ENCODE measurements at places on chromosomes 6 and 20.

GRCh38 chr6:163014736-163015135 lies 287.0 kb downstream of the PACRG start:
- DNase-seq, result no peak

DNA sequence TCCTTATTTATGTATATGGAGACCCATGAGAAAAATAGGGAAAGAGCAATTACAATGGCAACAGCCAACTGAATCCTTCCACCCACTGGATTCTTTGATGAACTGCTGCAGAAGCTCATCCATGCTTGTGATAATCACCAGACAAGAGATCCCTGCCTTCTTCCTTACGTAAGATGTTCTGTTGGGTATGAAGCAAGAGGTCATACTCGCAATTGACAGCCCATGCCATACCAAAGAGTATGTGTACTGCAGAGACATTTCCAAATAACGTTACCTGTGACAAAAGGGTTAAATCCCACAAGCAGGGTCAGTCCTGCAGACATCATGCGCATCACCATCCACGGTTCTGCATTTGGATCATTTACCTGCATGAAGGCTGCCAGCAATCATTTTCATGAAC lies 27.8 kb downstream of the ELOVL5 start:
- no peak for DNase-seq

DNA sequence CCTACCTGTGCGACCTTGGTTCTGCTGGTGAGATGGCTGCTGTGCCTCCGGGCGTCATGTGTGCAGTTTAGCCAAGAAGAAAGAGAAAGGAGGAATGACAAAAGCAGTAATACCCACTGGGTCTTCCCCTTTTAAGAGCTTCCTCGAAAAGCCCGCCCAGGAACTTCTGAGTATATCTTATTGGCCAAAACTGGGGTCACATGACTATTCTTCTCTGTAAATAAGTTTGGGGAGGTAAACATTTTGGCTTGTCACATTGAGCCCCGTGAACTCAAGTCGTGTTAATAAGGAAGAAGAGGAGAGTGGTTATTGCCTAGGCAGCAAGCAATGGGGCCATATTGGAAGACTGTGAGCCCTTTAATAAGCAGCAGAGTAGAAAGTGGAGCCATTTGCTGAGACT lies 130.4 kb upstream of the ECI2 start:
- no peak for DNase-seq

DNA sequence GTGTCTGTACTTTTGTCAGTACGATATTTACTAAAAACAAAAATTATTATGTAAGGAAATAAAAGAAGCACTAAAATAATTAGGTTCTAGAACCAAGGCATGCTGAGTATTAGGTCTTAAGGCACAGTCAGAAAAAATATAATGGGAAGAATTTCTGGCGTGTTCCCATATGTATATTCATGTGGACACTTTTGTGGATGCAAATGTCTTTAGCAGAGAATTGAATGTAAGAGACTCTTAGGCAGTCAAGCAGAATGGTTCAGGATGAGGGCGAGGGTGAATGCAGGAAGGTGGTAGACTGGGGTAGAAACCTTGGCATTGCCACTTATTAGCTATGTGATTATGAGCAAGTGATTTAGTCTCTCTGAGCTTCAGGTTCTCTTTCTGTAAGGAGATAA lies 71.5 kb downstream of the SASH1 start:
- DNase-seq, result no peak

DNA sequence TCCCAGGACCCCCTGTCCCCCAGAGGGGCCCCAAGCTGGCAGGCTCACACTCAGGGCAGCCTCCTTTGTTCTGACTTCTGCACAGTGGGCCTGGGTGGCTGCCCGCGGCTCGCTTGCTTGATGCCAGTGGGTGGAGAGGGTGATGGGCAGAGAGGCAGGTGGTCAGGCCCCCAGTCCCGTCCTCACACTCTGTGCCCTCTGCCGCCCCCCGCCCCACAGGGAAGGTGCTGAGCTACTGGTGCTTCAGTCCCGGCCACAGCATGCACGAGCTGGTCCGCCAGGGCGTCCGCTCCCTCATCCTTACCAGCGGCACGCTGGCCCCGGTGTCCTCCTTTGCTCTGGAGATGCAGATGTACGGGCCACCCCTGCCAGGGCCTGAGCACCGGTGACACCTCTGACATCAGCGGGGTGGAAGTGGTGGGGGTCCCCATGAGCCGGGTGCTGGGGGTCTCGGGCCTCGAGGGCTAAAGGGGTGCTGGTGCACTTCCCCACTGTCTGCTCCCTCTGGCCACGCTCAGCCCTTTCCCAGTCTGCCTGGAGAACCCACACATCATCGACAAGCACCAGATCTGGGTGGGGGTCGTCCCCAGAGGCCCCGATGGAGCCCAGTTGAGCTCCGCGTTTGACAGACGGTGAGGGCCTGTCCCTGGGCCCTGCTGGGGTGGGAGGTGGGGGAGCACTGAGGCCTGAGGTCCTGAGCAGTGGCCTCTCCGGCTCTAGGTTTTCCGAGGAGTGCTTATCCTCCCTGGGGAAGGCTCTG lies 8.9 kb upstream of the TNFRSF6B start:
- DNase-seq, result no peak

- DNase-seq, result no peak
Measured at GRCh38 chr6:14754751-14755513, 490.9 kb upstream of the JARID2 start.

GRCh38 chr6:56499095-56499494 lies 143.6 kb downstream of the DST start:
- no peak for DNase-seq
